ENCODE measurements at places on chromosomes 5 and 9.

GRCh38 chr5:142445266-142445665 is 120.4 kb upstream of the SPRY4 start:
- DNase-seq, result no peak

DNA sequence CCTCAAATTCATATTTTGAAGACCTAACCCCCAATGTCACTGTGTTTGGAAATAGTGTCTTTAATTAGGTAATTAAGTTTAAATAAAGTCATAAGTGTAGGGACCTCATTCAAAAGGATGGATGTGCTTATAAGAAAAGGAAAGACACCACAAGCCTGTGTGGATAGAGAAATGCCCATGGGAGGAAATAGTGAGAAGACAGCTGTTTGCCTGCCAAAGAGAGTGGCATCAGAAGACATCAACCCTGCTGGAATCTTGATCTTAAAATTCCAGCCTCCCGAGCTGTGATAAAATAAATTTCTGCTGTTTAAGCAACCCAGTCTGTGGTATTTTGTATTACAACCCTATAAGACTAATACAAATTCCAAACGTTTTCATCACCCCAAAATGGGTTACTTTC is 1867.9 kb upstream of the NUDT12 start:
- no peak for DNase-seq

DNA sequence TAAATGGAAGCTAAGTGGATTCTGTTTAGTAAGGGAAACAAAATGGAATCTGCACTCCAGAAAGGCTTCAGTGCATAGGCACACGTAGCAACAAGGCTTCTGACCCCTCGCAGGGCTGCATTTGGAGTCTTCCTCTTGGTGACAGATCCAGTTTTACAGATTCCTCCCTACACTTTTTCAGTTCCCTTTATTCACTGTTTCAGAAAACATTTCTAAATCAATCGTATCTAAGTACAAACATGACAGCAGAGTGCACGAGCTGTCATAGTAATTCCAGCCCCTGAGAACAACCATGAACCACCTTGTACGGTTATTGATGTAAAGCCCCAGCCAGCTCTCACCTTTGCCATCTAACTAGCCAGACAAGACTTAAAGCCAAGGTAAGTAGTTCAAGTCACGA is 491.6 kb downstream of the SEMA5A start:
- DNase-seq, result no peak

DNA sequence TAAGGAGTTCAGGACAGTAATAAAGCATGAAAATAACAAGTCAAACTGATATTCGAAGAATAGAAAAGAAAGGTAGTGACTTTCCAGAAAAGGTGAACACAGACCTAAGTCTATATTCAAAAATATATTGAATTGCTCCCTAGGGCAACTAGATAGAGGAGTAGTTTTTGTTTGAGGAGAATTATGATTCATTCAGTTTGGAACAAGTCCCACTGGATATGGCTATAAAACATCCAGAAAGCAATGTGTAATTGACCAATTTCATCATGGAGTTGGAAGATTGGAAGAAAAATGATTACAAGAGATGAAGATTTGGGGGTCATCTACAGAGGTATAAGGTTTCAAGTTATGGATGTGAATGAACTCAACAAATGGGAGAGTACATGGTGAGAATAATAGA is 117.5 kb upstream of the ZNF462 start:
- DNase-seq, result no peak

- DNase-seq, result no peak
Measured at GRCh38 chr9:92142329-92142728, 27.1 kb upstream of the SPTLC1 start.

DNA sequence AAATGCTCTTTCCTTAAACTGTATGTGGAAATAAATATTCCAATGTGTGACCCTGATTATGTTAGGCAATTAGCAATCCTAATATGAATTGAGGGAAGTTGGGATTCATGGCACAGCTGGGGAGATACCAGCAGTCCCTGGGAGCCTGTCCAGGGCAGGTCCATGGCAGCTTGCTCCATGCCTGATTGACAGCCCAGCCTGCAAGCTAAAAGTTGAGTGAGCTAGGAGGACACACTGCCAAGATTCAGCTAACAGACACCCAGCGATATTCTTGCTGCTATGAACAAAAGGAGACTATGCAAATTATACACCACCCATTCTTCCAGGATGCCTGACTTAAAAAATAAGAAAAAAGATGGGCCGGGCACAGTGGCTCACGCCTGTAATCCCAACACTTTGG is 6.2 kb downstream of the TGFBI start:
- no peak for DNase-seq

DNA sequence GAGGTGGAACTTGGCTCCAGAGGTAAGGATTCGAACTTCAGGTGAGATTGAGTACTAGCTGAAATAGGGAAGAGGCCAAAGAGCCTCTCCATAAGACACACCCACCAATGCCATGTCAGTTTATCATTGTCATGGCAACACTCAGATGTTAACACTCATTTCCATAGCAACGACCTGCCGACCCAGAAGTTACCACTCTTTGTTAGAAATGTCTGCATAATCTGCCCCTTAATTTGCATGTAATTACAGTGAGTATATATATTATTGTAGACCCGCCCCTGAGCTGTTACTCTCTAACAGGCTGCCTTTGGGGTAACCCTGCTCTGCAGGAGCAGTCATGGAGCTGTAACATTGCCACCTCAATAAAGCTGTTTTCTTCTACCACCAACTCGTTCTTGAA is 10.2 kb upstream of the NTRK2 start:
- DNase-seq, result no peak

DNA sequence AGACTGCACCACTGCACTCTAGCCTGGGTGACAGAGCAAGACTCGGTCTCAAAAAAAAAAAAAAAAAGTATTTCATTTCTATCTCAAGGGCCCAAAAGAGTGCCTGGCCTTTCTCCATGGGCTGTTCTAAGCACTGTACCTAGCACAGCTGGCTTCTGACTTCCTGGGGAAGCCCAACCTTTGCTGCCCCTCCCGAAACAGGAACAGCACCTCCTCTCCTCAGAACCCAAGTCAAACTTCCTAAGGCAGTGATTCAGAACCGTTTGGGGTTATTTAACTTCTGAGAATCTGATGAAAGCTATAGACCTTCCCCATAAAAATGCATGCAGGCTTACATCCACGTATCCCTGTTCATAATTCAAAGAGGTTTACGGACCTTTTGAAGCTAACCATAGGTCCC is 57.8 kb downstream of the NRG2 start:
- no peak for DNase-seq

- DNase-seq, result no peak
Measured at GRCh38 chr5:170117736-170118135, 12.0 kb downstream of the FOXI1 start.

DNA sequence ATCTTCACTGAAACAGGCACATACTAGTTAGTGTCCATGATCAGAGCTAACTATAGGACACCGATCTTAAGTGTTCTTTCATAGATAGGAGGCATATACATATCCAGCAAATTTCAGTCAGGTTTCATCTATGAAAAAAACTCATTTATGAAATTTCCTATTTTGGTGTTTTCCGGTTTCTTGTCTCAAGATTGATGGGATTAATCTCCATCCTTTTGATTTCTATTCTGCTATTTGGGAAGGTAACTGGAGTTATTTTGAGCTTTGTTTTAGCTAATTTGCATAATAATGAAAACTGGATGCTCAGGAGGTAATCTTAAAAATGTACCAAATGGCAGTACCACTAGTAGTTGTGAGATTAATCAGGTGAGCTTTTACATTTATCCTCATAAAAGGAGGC is 62.1 kb downstream of the BASP1 start:
- DNase-seq, result no peak

- no peak for DNase-seq
Measured at GRCh38 chr9:38337181-38337580, 55.3 kb upstream of the ALDH1B1 start.

DNA sequence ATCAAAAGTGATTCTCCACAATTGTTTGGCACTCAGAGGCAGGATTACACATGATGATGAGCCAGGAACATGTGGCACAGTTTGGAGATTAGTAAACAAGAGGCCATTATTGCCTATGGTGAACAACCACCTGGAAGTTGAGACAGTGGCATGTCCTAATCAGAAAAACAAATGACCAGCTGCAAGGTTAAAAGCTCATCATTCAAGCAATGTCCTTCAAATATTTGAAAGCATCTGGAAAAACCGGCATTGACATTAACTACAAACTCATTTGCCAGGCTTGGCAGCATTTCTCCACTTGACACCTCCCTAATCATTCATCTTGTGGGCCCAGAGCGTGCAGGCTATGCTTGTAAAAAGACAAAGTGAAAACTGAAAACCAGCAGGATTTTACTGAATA is 80.6 kb upstream of the MEGF10 start:
- no peak for DNase-seq

DNA sequence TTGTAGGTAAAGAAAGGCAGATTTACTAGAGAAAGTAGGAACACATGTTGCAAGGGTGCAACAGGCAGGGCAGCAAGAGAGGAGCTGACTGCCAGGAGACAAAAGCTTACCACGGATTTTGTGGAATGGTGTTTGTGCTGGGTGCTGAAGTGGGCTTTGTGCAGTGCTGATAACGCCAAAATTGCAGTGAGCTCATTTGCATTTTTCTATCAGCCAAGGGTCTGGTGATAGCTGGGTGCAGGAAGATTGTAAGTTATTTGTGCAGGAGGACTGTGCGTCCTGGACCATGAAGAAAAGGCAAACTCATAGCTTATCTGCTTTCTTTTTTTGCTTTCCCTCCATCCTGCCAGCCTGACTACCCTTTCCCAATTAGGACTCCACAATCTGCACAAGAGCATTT is 13.6 kb downstream of the CTSL start:
- no peak for DNase-seq

- no peak for DNase-seq
Measured at GRCh38 chr5:136198453-136198852, 5.5 kb upstream of the SMIM32 start.

- no peak for DNase-seq
Measured at GRCh38 chr5:66959653-66960052, 236.9 kb downstream of the CD180 start.

GRCh38 chr9:113056191-113057106 is at the start of gene ZFP37:
Gene ZFP37, minus strand, starts transcription at chr9:113056724. Its CDS starts 36 bp downstream, at chr9:113056688.
- DNase-seq, result peak; percentile 92

DNA sequence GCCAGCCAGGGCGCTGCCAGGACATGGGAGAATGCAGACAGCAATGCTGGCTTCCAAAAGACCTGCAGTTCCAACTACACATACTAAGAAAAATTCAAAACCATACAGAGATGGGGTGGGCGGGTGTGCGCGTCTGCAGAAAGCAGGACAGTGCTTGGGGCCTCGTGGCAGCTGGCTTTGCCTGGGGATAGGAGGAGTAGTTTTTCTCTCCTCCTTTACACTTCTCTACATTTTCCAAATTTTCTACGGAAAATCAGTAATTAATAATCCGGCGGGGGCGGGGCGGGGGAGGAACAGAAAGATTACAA is 43.6 kb upstream of the SARDH start:
- no peak for DNase-seq

DNA sequence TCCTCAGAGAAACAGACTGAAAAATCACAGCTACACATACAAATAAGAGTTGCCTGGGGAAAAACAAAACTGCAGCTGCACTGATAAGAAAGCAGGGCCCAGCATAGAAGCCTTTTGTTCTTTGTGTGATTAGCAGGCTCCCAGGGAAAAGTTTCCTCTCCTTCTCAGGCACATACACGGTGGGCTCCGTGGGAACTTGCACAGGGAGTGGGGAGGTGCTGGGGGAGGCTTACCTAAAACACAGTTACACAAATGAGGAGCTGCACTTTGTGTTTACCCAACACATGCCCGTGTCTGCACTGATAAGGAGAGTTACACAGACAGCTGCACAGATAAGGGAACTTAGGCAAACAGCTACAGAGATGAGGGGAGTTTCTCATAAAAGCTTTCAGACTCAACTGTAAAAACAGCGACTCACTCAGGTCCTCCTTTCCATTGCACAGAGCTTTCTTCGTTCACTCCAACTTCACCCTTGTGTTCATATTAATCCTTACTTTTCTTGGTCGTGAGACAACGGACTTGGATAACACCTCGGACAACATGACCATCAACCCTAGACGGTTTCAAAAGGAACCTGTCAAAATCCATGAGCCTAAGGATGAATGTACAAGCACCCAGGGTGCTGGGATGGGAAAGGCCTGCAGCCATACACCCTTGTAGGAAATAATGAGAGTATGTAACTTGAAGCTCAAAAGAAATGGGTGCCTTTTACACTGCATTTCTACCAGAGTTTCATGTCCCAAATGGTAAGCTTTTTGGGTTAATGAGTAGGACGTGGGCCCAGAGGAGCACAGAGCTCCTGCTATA is 50.8 kb downstream of the SERINC5 start:
- DNase-seq, result no peak

GRCh38 chr9:120532891-120533290 is 47.1 kb downstream of the CDK5RAP2 start:
- no peak for DNase-seq

DNA sequence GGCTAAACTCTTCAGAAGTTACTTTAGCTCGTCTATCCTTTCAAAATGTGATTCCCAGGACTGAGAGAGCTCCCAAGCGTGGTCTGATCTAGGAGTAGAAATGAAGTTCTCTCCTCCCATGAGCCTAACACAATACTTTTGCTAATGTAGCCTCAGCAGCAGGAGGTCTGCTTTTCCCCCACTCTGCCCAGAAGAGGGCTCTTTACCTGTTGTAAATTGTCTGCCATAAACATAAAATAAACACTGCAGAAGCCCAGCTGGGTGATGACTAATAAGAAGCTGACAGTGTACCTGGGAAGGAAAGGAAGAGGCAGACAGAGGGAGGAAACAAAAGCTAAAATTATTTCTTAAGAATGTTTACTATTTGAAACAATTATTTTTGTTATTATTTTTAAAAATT is 15.4 kb downstream of the SLC36A3 start:
- no peak for DNase-seq

DNA sequence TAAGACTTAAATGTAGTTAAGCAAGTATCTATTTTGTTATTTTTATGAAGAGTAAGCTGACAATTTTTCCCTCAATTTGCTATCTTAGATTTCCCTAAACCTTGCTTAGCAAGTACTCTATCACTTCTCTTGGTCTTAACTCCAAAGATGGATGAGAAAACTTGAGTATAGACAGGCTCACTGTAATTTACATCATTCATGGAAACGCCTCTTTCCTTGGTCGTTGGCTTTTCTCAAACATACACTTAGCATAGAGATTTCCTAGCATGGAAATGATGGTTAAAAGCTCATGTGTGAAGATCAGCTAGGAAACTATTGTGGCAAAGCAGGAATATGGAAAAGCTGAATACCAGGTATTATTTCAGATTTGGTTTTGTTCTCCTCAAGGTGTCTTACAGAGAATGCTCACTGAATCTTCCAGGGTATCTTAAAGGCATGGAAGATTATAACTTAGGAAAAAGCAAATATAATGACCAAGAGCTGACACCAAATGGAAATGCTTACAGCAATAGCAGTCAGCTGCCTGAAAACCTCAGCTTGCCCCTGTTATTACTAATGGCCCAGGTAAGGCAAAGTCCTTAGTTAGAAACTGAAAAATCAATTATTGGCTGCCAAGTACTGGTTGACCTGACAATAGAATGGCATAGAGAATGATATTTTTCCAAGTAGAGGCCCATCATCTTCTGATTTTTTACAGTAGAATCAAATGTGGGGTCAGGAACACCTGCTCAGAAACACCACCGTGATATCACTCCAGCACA is 84.8 kb downstream of the SEMA5A start:
- no peak for DNase-seq

Data from nucleus accumbens (tissue), 56 donors.